Right renal pelvis (tissue), 4 donors: ENCODE measurements at places on chromosomes 1 and 21. TPM values are rescaled to one million over a fixed set of nuclear protein-coding genes. Genes with fewer than 3 reads are reported as not detected.

The MCOLN2 gene
- 0.67 TPM for polyA plus RNA-seq

The GPN2 gene
- polyA plus RNA-seq, result 29.9 TPM

DNA sequence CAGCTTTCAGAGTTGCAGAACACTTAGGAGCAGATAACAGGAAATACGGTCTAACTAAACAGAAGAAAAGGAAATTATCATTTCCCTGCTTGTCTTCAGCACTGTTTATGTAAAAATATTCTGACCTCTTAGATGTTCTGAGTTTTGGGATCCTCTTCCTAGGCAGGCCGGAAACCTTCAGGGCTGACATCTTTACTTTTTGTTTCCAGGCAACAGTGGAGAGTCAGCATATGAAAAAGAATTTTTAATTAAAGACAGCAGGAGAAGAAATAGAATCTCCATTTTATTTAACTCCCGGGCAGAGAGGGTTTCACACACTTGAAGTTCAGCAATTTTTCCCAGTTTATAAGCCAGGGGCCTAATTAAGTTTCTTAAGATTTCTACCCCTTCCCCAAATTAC lies 5.1 kb upstream of the RIPPLY3 start:
- no peak for DNase-seq

The KRTAP21-2 gene
- not detected for polyA plus RNA-seq

The XCL2 gene
- polyA plus RNA-seq, result 0.16 TPM

The MGST3 gene
- 202 TPM for polyA plus RNA-seq

DNA sequence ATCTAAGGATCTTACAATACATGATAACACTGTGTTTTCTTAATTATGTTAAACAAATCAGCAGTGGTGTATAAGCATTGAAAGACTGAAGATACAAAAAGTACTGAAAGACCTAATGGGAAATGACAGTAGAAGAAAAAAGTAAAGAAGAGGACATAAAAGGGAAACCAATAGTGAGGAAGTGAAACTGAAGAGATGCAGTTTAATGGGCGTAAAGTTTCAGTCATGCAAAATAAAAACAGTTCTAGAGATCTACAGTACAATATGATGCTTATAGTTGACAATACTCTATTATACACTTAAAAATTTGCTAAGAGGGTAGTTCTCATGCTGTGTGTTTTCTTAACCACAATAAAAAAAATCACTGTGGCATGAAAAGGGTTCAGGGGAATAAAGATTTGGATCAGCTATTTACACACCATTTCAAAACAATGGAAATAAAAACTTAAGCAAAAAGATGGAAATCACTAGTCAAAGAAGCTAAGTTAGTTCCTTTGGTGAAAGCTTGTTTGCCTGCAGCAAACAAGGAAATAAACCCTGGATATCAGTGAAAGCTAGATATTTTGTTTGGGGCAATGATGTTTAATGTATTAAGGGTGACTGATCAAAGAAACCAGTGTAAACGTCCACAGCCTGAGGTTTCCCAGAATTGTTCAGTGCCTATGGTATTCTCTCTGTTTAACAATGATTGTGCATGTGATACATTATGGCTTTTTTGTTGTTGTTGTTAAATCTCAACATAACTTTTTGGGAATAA lies 1160.8 kb upstream of the ADGRL2 start:
- DNase-seq, result no peak

- DNase-seq, result no peak
These were observed 18.7 kb upstream of the PLA2G2E start for GRCh38 chr1:19942088-19942487.

The DHX9 gene
- polyA plus RNA-seq, result 273 TPM

DNA sequence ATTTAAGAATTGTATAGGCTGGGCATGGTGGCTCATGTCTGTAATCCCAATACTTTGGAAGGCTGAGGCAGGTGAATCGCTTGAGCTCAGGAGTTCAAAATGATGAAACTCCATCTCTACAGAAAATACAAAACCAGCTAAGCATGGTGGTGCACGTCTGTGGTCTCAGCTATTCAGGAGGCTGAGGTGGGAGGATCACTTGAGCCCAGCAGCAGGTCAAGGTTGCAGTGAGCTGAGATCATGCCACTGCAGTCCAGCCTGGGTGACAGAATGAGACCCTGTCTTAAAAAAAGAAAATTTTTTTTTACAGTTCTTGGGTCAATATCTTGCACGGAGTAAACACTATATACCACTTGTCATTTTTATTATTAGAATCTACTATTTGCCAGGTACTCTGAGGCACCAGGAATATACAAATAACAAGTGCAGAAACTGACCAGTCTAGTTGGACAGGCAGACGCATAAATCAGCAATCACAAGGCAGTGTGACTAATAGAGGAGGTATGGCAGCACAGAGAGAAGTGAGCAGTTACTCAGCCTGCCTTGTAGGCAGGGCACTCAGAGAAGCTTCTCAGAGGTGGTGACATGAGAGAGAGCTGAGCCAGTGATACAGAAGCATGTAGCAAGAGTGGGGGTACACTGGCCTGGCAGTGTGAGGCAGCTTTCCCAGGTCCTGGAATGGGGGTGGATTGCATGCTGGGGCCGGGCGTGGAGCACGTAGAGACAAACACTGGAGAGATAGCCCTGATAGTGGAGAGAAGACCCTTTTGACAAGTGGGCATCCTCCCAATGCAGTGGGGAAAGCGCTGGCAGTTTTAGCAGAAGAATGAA lies 8.0 kb downstream of the PHLDA3 start:
- DNase-seq, result no peak

- DNase-seq, result no peak
These were observed 8.9 kb downstream of the ADSS2 start for GRCh38 chr1:244442850-244443249.
